ENCODE measurements at places on chromosomes 4 and X.

DNA sequence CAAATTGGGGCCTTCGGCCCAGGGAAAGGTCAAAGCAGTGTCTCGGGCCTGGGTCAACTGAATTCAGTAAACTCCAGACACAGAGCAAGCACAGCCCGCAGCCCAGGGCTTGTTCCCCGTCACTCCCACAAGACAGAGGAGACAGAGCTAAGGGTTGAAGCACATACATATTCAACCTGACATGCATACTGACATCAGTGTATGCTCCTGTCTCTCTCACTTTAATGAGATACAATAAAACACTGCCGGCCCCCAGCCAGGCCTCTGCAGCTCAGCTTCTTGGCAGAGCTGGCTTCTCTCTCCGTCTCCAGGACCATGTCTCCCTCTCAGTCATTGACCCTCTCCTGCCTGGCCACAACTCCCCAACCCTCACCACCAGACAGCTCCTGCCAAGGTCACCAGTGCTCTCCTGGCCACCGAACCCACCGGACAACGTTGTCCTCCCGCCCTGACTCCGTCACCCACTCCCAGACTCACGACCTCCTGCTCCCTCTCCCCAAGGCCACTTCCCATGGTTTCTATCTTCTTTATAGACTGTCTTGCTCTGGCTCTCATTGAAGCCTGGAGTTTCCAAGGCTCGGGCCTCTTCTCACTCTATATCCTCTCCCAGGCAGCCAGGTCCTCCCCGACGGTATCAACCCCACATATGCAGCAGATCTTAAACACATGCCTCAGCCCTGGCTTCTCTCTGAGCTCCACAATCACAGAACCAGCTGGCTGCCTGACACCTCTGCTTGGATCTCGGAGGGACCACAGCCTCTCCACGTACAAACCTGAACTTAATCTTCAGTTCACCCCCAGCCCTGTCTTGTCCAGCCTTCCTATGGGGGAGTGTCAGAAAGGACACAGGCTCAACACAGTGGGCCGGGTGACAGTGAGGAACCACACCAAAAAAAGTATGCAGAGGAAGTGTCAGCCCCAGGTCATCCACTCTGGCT, 67.7 kb upstream of the C4orf50 start:
- DNase-seq = no peak

GRCh38 chr4:114398410-114398809, 200.2 kb upstream of the UGT8 start:
- DNase-seq = no peak

DNA sequence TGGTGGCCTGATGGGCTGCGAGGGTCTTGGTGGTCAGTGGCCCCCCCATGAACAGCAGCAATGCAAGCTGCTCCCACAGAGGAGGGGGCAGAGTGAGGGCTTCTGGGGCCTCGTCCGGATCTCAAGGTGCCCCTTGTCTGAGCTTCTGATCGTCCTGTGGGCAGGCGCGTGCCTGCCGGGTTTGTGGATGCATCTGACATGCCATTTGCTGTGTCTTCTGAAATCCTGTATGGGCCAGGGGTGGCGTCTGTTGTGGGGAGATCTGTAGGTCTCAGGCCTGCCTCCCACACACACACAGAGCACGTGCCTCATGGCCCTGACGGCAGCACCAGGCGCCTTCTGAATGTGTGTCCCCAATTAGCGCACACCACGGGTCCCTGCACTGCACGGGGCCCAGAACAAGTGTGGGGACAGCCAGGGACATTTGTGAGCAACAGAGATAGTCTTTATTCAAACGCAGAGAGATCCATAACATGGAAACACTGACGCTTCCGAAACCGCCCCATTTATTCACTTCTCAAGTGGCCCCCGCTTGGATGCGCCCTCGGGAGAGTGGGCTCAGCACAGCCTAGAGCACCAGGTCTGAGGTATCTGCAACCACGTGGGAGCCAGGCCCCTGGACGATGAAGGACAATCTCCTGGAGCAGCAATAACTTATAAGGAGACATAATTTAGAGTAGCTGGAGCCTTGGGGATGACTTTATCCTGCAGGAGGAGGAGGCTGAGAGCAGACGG, 5.7 kb downstream of the SPON2 start:
- DNase-seq = no peak

DNA sequence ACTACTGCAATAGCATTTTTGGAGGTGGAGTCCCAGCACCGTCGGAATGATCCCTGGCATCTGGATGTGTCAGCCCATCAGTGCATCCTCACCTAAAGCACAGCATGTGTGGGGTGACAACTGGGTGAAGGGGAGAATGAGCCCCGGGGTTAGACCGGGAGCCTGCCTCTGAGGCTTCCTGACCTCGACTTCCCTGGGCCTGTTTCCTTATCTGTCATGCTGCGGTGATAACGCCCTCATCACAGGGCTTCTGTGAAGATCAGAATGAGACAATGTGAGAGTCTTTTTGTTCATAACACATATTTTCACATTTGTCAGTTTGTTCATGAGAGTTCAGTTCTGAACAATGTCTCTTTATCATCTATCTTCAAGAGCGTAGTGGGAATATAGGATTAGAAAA, 31.1 kb upstream of the PDLIM3 start:
- no peak for DNase-seq

- no peak for DNase-seq
Measured at GRCh38 chrX:29580560-29580959, 634.8 kb upstream of the MAGEB2 start.

- DNase-seq = no peak
Measured at GRCh38 chrX:67346667-67347066, 197.2 kb upstream of the AR start.

DNA sequence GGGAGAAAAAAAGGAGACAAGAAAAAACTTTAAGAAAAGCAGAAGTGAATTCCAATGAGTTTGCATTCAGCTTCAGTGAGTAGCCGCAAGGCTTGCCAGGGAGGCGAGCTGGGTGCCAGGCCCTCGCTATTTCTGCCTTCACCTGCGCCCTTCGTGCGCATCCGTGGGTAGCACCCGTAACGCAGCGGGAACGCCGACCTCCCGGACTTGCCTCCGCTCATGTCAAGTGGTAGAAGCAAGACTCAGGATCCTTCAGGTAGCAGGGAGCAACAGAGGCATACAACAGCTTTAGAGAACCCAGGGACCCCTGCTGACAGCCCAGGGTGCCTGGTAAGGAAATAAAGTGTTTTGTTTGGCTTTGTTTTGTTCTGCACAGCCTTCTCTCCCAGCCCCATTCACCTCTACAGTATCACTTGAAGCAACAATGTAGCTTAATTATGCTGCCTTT, 140.0 kb upstream of the BCOR start:
- no peak for DNase-seq

DNA sequence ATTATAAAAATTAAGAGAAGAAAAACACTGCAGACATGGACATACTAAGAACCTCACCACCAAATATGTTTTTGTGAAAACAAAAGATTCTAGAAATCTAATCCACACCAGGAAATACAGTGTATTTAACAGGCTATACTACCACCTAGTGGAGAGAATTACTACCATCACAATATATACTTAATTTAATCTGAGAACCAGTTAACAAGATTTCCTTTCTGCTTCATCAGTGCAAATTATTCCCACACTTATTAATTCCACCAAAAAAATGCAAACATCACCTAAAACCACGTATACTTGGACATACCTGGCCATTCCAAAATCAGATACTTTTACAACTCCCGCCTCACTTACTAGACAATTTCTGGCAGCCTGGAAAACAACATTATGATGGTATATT, 7.0 kb upstream of the TXK start:
- DNase-seq = no peak

- no peak for DNase-seq
Measured at GRCh38 chr4:163344147-163345125, 744 bp downstream of the NPY5R start.

DNA sequence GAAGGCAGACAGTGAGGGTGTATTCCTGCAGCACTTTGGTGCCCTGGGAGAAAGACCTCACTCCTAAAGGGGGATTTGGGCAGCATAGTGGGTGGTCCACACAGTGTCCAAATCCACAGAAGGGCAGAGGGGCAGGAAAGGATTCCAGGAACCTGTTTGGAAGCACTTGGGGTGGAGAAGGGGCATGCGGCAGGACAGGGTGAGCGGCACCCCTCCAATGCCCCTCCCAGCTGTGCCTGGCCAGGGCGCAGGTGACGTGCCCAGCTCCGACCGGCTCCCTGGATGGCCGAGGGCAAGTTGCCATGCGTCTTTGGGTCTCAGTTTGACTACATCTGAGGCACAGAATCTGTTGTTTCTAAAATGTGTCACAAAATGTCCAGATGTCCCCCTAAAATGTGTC, 66.5 kb upstream of the HMX1 start:
- no peak for DNase-seq

DNA sequence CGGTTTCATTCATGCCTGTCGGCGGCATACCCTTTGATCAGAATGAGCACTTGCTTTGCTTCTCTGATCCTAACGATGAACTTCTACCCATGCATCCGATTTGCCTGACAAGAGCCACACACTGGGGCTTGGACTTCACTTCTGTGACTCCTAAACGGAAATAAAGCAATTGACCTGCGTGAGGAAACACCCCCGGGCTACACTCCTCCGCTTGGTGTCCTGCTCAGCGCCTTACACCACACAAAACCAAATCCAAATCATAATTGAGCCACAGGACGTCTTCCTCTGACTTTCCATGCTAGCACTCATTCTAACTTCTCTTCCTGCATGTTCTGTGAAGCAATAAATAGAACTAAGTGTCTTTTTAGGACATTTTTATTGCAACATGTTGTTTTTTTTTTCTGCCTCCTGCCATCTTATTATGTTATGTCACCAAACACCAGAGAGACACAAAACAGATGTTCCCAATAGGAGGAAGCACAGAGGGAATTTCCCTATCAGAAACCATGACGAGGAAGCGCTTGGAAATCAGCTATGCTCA, 110.8 kb upstream of the FAM9B start:
- DNase-seq = no peak

DNA sequence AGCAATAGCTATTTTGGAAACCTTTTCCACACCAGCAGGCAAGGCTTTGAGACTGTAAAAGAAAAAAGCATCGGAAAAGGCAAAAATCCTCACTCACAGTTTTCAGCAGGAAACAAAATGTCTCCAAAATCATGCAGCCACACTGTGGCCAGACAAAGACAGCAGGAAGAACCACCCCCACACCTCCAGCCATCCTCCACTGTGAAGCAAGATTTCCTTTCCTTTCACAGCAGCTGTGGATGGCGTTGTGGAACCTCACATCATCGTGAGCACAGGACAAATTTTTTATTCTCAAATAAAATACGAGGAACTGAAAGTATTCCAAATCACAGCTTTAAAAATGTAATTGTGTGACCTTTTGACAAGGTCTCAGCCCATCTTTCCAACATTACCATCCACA, 351.7 kb upstream of the NOCT start:
- DNase-seq = no peak

DNA sequence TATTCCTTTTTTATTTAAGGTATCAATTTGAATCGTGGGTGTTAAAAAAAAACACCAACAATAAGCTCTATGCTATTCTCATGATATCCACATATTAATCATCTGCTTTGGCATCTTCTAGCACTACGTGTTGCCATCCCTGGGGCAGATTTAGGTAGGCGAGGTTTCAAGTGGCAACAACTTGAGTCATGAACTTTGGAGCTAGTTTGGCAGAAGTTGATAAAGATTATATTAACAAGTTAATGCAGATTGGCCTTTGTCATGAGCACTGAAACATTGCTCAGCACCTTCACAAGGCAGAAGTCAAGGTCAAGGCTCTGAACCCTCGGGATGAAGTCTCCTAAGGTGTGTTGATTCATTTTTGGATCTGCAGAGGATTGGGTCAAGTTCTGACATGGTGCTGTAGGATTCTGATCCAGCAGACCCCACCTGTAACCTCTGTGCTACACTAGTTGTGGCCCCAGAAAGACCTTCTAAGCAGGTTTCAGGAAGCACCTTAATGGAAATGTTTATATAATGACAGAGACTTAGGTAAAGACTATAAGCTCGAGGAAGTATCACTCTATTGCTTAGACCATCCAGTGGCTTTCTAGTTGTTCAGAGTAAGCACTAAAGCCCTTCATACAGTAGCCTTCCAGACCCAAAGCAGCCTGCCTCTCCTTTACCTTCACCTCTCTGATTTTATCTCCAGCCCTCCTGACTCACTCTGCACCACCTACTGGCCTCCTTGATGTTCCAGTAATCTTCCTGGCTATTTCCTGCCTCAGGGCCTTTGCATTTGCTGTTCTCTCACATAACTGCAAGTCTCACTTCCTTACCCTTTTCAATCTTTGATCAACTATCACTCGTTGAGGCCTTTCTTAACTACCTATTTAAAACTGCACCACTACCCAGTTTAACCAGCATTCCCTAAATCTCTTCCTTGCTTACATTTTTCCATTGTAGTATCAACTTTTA, 117.0 kb upstream of the SLC4A4 start:
- DNase-seq = no peak

GRCh38 chrX:129653181-129653970, 1.4 kb downstream of the APLN start:
- DNase-seq = no peak

- no peak for DNase-seq
Measured at GRCh38 chr4:48898733-48899431, 7.7 kb downstream of the OCIAD2 start.

- no peak for DNase-seq
Measured at GRCh38 chr4:86586160-86586572, 7.9 kb upstream of the PTPN13 start.

GRCh38 chrX:152635941-152636340, 1.8 kb upstream of the GABRQ start:
- no peak for DNase-seq

GRCh38 chrX:135697601-135698000, 15.8 kb upstream of the CT45A1 start:
- DNase-seq = no peak

- no peak for DNase-seq
Measured at GRCh38 chr4:184812199-184812542, 13.6 kb downstream of the ACSL1 start.

DNA sequence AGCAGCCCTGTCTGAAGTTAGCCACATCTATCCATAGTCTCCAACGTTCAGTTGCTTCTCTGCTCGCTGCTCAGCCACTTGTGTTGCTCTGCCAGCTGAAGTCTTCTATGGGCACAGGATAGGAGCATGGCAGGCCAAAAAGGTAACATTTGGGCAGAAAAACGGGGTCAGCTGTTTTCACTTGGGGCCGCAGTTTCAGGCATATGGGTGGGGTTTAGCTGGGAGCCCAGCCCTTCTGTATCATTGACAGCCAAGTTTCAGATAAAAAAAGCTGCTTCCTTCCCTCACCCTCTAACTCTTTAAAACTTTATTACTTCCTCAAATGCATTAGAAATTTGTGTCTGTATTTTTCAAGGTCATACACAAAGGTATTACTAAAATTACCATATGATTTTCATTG, 18.4 kb upstream of the MANBA start:
- no peak for DNase-seq

- no peak for DNase-seq
Measured at GRCh38 chr4:134650461-134650860, 448.9 kb upstream of the PABPC4L start.

DNA sequence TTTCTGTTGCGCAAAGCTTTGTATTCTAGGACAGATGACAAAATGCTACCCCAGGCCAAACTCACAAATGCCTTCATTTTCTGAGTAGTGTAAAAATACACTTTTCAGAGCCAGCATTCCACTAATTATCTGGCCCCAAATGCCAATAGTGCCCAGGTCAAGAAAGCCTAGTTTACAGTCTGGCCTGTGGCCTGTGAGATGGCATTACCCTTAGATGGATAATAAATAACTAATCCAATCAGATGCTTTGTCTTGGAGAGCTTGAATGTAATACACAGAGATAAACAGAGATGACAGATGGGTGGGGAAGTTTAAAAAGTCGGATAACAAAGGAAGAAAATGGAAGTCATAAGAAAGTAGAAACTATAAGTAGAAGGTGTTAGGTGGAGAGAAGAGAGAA, 264.6 kb upstream of the FTHL17 start:
- DNase-seq = no peak
